ENCODE measurements at places on chromosomes 12 and 14.
A peak's percentile ranks its signal among the peaks of the same experiment; 100 is the strongest.

GRCh38 chr14:95235351-95235750, 78.0 kb upstream of the DICER1 start:
- no peak for DNase-seq

DNA sequence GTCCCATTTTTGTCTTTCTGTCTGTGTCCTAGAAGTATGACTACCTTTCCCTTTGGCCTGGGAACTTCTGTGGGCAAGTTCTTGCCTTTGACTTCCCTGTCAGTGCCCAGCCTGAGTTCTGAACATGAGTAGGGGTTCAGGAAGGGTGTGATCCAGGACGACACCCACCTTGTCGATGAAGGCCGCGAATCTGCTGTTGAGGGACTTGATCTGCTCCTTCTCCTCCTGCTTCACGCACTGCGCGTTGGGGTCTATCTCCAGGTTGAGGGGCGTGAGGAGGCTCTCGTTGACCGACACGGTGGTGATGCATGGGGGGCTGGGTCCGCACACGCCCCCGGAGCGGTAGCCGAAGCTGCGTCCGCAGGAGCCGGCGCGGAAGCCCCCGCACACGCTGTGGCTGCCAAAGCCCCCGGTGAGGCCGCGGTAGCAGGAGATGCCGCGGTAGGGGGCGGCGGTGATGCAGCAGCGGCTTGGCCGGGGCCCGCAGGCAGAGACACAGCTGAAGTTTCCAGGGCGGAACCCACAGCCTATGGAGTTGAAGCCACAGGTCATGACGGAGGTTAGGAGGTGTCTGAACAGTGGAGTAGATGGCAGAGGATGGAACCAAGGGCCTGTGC, at the start of gene KRT83:
KRT83 (minus strand) TSS at position 615 of the 617 bp plus-strand sequence; CDS start at position 552, 63 bp downstream.
- DNase-seq: no peak

DNA sequence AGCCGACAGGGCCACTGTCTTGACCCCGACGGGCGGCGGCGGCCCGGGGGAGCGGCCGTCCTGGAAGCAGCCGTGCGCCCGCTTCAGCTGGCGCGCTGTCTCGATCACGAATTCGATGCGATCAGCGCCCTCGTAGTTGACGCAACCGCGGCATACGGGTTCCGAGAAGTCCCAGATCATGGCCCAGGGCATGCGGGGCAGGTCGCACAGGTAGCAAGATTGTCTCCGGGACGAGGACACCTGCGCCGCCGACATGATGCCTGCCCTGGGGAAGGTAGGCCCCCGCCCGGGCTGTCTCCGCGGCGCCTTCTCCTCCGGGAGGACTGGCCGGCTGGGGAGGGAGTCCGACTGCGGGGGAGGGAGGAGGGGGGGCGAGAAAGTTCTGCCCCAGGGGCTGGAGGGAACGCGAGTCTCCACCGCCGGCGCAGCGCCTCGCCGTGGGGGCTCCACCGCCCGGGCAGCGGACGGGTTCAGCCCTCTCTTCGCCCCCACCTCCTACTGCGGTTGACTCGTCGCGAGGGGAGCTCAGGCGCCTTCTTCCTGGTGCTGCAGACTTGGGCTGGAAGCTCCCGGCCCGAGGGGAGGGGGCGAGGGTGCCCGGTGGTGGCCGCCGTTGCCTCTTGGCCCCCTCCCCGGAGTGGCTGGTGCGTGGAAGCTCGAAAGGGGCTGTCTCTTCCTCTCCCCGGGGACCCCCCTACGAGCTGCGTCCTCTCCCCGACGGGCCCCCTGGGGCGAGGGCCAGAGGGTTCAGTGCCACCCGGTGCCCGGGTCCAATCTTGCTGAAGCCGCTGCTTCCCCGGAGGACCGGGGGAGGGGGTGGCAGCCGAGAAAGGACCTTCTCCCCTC, 747 bp downstream of the IRF2BPL start:
- peak; percentile 59 for DNase-seq

DNA sequence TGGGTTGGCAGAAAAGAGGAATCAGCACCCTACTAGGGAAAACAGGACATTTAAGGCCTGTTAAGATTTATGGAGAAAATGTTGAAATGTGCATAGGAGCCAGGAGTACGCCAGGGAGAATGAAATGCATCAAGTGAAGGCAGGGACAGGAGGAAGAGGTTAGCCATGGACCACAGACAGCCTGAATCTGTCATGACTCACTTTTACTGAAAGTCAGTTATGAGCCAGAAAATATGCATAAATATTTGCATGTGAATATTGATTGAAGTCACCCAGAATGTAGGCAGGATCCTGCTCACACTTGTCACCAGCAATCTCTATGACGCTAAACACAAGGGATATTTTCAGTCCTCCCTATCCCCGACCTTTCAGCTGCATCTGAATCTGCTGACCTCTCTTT, 25.1 kb upstream of the CDK17 start:
- DNase-seq: no peak

- no peak for DNase-seq
Measured at GRCh38 chr14:95075789-95076188, 81.5 kb downstream of the DICER1 start.

GRCh38 chr12:124147575-124147974, 147.3 kb upstream of the RFLNA start:
- DNase-seq: no peak
